ENCODE measurements at places on chromosomes 2 and 18.

DNA sequence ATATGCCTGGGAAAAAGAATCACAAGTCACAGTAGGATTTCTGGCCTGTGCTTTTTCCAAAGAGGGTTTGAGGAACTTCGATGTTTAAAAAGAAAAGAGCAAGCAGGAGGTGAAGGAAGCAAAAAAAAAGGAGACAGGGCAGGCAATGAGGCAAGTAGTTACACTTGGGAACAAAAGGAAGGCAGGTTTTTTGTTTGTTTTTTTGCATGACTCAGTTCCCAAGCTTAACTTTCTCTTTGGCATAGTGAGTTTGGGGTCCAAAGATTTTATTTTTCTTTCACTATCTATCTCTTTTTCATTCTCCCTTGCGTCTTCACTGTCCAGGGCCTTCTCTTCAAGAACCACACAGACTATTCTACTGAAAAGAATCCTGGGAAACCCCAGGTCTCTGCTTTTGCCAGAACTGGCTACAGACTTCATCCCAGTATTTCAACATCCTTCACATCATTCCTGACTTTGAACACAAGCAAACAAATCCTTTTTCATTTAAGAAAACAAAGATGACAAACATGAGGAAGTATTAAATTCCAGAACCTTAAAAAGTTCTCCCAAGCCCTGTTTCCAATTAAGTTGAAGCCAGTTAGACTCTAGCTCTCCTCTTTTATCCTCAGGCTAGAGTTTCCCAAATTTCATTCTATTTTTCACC lies 210.7 kb upstream of the RND3 start:
- no peak for DNase-seq

GRCh38 chr2:106089611-106090010 lies 104.5 kb downstream of the UXS1 start:
- DNase-seq = no peak

GRCh38 chr2:133421516-133422324 lies 146.5 kb downstream of the NCKAP5 start:
- DNase-seq = peak; percentile 1

- DNase-seq = no peak
Measured at GRCh38 chr2:3284657-3285630, 92.7 kb downstream of the EIPR1 start.

DNA sequence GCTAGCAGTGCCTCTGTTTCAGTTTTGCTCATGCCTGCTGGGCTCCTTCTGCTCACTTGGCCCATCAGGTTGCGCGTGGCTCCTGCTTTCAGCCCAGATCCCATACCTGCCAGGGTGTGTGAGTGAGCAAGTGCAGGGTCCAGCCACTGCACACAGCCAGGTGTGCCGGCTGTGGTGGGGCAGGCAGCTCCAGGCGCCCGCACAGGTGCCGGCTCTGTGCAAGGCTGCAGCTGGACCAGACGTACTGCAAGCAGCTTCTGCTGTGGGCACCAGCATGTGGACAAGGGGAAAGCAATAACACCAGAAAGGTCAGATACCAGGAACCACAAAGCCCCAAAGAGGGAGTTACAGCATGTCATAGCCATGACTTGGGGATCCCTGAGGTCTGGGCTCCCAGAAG lies 5.6 kb upstream of the PCARE start:
- peak; percentile 21 for DNase-seq

Measured in GM12865 (cell line).